Purkinje cell (primary cell): ENCODE measurements at places on chromosomes 12 and 14. TPM values are rescaled to one million over a fixed set of nuclear protein-coding genes. Genes with fewer than 3 reads are reported as not detected.

Gene RNF212B
- not detected in 2 replicates for polyA plus RNA-seq

Gene PIK3C2G
- polyA plus RNA-seq = 0.23 TPM in 1 of 2 replicates, not detected in the other

Gene TMEM132C
- 0.27 TPM in 1 of 2 replicates, not detected in the other for polyA plus RNA-seq

Gene KRT83
- not detected in 2 replicates for polyA plus RNA-seq

Gene PSMA6
- 328 and 440 TPM in 2 replicates for polyA plus RNA-seq

Gene MYH7
- not detected in 2 replicates for polyA plus RNA-seq

Gene PPTC7
- polyA plus RNA-seq = 27.5 and 28.5 TPM in 2 replicates

Gene PSME1
- 104 and 112 TPM in 2 replicates for polyA plus RNA-seq

Gene RPL41
- polyA plus RNA-seq = 1,996 and 2,354 TPM in 2 replicates

Gene CPNE6
- 30.4 and 42.2 TPM in 2 replicates for polyA plus RNA-seq

Gene BIN2
- polyA plus RNA-seq = not detected in 2 replicates

Gene LARP4
- polyA plus RNA-seq = 47.8 and 62.6 TPM in 2 replicates

Gene GLI1
- 0.62 and 4.5 TPM in 2 replicates for polyA plus RNA-seq

Gene TNS2
- 1.1 TPM in 1 of 2 replicates, not detected in the other for polyA plus RNA-seq

Gene TCP11L2
- 3.4 and 4.6 TPM in 2 replicates for polyA plus RNA-seq

Gene TULP3
- polyA plus RNA-seq = 5.1 and 7.9 TPM in 2 replicates

Gene SYNDIG1L
- not detected in 2 replicates for polyA plus RNA-seq

Gene SPX
- polyA plus RNA-seq = 1.6 TPM in 1 of 2 replicates, not detected in the other

Gene RGS6
- polyA plus RNA-seq = 9.7 and 10.0 TPM in 2 replicates

Gene FANCM
- 7.9 and 15.7 TPM in 2 replicates for polyA plus RNA-seq

Gene RACGAP1
- polyA plus RNA-seq = 5.0 and 5.4 TPM in 2 replicates

Gene RERG
- 4.2 and 14.3 TPM in 2 replicates for polyA plus RNA-seq

Gene EPYC
- polyA plus RNA-seq = not detected in 2 replicates

Gene EML5
- polyA plus RNA-seq = 0.43 and 1.4 TPM in 2 replicates

Gene WIF1
- 14.1 and 14.3 TPM in 2 replicates for polyA plus RNA-seq

Gene ARID2
- polyA plus RNA-seq = 33.0 and 35.9 TPM in 2 replicates

Gene ARHGAP9
- polyA plus RNA-seq = 2.8 TPM in 1 of 2 replicates, not detected in the other

Gene HCAR1
- polyA plus RNA-seq = not detected in 2 replicates

Gene RNU4-1
- not detected in 2 replicates for polyA plus RNA-seq

Gene PCBP2
- polyA plus RNA-seq = 111 and 125 TPM in 2 replicates

Gene CCDC198
- polyA plus RNA-seq = 1.4 TPM in 1 of 2 replicates, not detected in the other

Gene NTN4
- 1.4 and 5.2 TPM in 2 replicates for polyA plus RNA-seq

Gene KRT77
- polyA plus RNA-seq = not detected in 2 replicates

Gene CCDC177
- 0.13 TPM in 1 of 2 replicates, not detected in the other for polyA plus RNA-seq

Gene CAPS2
- polyA plus RNA-seq = 1.5 and 3.3 TPM in 2 replicates

Gene OR4E2
- polyA plus RNA-seq = not detected in 2 replicates

Gene LGR5
- polyA plus RNA-seq = not detected in 2 replicates

Gene LRP1-AS
- not detected in 2 replicates for polyA plus RNA-seq

Gene C14orf132
- polyA plus RNA-seq = 31.6 and 32.0 TPM in 2 replicates

Gene KRT72
- 2.1 and 5.0 TPM in 2 replicates for polyA plus RNA-seq

Gene PLEKHG3
- 0.78 and 1.6 TPM in 2 replicates for polyA plus RNA-seq

Gene RBMS2
- polyA plus RNA-seq = 0.30 and 0.83 TPM in 2 replicates

Gene PRKAB1
- 12.0 TPM in 1 of 2 replicates, not detected in the other for polyA plus RNA-seq

Gene LTB4R2
- 0.86 TPM in 1 of 2 replicates, not detected in the other for polyA plus RNA-seq

Gene TGM1
- polyA plus RNA-seq = not detected in 2 replicates

Gene SIX4
- 0.12 and 1.6 TPM in 2 replicates for polyA plus RNA-seq

Gene CMA1
- not detected in 2 replicates for polyA plus RNA-seq

Gene IL31
- not detected in 2 replicates for polyA plus RNA-seq

Gene LHX5
- polyA plus RNA-seq = 0.90 and 3.1 TPM in 2 replicates

Gene AVPR1A
- 0.08 TPM in 1 of 2 replicates, not detected in the other for polyA plus RNA-seq

Gene SLIRP
- polyA plus RNA-seq = 869 and 999 TPM in 2 replicates

Gene ZC2HC1C
- polyA plus RNA-seq = 2.0 and 4.0 TPM in 2 replicates

Gene HOXC12
- polyA plus RNA-seq = not detected in 2 replicates

Gene LRTM2
- 0.08 TPM in 1 of 2 replicates, not detected in the other for polyA plus RNA-seq

Gene PMCH
- polyA plus RNA-seq = 0.38 and 2.1 TPM in 2 replicates
